Type B pancreatic cell (in vitro differentiated cells): ENCODE measurements at places on chromosomes 6 and 20. TPM values are rescaled to one million over a fixed set of nuclear protein-coding genes. Genes with fewer than 3 reads are reported as not detected.

DNA sequence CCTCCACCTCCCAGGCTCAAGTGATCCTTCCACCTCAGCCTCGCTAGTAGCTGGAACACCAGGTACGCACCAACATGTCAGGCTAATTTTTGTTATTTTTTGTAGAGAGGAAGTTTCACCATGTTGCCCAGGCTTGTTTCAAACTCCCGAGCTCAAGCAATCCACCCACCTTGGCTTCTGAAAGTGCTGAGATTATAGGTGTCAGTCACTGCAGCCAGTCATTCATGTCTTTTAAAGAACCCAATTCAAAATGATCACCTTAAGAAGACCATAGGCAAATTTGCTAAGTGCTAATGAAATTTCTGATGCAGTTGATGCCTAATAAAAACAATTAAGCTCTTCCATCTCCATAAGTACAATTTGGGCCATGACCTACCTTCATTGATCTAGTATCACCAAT lies 2.6 kb upstream of the VNN2 start:
- no peak for DNase-seq

SAMD3 gene
- total RNA-seq, result 2.4 and 3.3 TPM in 2 replicates

ATF6B gene
- total RNA-seq, result 95.8 and 99.3 TPM in 2 replicates

BACH2 gene
- 8.5 and 33.5 TPM in 2 replicates for total RNA-seq
